HS-27A (cell line): ENCODE measurements at places on chromosomes 5 and 9.

DNA sequence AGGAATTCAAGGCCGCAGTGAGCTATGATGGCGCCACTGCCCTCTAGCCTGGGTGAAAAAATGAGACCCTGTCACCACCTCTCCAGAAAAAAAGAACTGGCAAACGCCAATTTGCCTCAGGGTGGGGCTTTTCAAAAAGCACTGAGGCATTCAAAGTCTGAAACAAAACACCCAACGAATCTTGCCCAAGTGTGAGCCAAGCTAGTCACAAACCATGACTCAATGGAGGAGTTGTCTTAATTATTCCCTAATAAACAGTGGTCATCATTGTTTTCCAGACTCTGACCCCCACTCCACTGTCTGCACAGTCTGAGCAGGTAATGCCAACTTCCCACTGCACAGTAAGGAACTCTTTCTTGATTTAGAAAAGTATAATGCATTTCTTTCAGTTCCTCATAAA is 16.8 kb downstream of the FRMD3 start:
- DNase-seq: no peak

DNA sequence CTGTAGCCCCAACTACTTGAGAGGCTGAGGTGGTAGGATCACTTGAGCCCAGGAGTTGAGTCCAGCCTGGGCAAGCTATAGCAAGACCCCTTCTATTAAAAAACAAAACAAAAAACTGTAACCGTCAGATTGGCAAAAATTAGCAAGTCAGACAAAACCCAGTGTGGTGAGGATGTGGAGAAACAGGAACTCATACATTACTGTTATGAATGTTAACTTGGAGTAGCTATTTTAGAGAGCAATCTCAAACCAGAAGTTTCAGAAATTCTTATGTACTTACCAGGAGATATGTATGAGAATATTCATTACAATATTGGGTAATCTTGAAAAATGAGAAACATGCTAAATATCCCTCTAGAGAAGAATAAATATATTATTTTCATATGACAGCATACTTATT is 120.3 kb downstream of the INVS start:
- DNase-seq: no peak

GRCh38 chr9:131049829-131050715 is 41.1 kb downstream of the LAMC3 start:
- DNase-seq: no peak

DNA sequence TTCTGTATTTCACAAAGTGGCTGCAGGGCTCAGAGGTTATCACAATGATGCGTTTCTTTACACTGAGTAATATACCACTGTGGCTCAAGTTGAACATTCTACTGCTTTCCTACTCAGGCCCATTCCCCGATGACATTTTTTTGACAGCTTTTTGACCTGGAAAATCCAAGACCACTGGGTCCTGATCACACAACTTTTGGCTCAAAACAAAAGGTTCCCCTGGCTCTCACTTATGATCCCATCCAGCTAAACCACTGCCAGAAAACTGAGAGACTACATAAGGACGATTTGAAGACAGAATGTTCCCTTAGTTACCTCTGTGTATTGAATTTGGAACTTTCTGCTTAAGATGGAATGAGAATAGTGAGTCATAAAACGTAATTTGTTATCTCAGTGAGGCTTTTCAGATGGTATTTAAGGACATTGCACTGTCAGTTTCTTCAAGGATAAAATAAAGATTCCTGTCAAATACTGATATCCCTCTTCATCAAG is 78.0 kb upstream of the FBXL7 start:
- DNase-seq: no peak

DNA sequence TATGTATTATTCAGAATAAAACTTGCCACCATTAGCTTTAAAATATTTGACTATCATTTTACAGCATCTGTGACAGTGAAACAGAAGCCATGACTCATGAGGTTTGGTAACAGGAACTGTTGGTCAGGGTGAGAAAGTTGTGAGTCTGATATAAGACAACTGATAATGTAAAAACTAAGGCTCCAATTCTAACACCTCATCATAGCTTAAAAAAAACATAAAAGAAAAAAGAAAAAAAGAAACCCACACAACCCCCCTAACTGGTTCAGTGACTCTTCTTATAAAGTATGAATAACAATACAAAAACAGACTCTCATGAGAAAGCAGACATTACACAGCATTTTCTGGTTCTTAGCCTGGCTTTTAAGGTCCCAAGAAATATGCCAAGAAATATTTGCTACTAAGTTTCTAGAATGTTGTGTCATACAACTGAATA is 85.8 kb downstream of the MRPS27 start:
- peak; percentile 49 for DNase-seq

DNA sequence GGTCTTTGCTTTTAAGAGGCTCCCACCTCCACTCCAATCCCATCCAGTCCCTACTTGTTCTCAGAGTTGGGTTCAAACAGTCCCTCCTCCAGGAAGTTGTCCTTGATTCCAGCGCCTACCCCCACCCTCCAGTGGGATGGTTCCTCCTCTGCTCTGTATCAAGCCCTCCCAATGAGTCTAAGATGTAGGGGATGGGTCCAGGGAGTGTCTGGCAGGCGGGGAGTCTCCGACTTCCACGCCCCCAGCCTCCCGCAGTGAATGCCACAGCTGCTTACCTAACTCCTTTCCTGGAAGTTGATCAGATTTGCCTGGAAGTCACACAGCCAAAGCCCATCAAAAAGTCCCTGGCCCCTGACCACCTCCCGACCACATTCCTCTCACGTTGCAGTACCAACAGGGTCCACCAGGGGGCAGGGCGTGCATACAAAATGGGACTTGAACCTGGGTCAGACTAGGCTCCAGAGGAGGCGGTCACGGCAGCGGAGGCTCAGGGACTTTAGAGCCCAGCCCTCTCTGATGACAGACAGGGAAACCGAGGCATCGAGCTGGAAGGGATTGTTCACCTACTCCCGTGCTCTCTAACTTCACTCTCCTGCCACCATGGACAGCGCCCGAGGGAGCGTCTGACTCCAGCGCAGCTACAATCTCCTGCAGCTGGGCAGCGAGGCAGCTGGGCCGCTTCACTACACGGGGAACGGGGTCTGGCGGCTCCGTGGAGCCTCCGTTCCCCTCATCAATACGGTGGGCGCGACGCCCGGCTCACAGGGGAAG is 25.0 kb upstream of the TDRD7 start:
- no peak for DNase-seq

- no peak for DNase-seq
Measured at GRCh38 chr5:154893381-154893780, 35.0 kb downstream of the CNOT8 start.

DNA sequence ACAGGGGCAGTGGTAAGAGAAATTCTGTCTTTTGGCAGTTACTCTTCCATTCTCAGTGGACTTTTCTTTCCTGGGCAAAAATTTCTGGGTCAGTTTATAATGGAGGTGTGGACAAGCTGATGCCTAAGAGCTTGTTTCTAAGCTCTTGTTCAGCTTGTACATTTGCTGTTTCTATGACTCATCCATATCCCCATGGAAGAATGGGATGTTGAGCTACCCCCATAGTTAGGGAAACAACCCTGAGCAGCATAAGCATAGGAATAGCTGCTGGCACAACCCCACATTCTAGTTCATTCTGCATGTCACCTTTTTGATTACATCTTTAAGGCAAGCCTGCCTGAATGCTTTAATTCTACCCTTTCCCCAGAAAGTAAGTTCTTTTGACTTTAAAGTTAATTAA is 173.3 kb downstream of the PSAT1 start:
- DNase-seq: no peak

DNA sequence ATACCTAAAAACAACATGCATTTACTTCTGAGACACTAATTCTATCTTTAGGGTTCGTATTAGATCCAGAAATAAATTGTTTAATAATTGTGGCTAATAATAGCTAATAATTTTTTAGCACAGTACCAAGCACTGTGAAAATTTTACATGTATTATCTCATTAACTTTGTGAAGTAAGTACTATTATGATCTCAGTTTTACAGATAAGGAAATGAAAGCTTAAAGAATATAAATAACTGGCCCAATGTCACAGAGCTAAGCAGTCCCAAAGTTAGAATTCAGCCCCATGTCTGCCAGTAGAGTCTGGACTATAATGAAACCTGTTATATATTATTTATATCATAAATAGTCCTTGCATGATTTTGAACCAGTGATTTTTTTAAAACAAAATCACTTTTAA is 163.3 kb downstream of the NIPBL start:
- no peak for DNase-seq

GRCh38 chr9:80994892-80995291 is 694.5 kb downstream of the TLE1 start:
- DNase-seq: peak; percentile 5

- DNase-seq: no peak
Measured at GRCh38 chr9:13915591-13916301, 398.2 kb downstream of the NFIB start.

DNA sequence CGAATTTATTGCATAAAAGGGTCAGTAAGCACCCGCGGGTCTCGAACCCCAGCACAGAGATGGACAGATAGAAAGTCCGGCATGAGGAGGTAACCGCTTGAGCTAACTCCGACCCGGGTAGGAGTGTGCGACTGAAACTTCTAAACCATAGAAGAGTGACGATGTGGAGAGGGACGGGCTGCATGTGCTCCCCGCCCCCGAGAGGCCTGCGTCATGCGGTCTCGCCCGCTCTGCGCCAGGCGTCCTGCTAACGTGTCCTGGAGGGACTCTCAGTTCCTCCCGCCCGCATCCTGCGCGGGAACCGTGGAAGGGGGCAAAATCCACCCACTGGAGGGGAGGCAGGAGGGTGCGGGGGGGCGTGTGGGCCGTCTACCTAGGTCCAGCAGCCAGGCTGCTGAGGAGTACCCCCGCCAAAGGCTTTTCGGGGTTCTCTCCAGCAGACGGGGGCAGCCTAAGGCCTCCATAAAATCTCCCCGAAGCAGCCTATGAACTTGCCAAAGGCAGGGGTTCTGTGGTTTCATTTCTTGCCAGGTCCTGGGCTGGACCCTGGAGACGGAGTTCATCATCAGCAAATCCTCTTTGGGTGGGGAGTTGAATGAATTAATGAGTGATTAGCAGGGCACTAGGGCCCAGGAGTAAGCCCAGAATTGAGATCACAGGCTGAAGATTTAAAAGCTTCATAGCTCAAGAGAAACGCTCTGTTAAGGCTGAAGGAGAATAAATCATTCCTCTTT is 51.9 kb downstream of the TGFBI start:
- no peak for DNase-seq
